ENCODE measurements at places on chromosomes 2 and 18. TPM values are rescaled to one million over a fixed set of nuclear protein-coding genes. Genes with fewer than 3 reads are reported as not detected.

ZAP70 gene
- polyA plus RNA-seq, result 0.10 TPM

REG1A gene
- polyA plus RNA-seq, result not detected

NPHP1 gene
- 2.0 TPM for polyA plus RNA-seq

CYP27A1 gene
- 30.3 TPM for polyA plus RNA-seq

ZNF638 gene
- 27.6 TPM for polyA plus RNA-seq

DNAH7 gene
- 0.15 TPM for polyA plus RNA-seq

Data from endothelial cell of umbilical vein (primary cell).